Activated CD4-positive, alpha-beta T cell treated with anti-CD3 and anti-CD28 coated beads for 1 hour (primary cell): ENCODE measurements at places on chromosomes 5 and 9.

DNA sequence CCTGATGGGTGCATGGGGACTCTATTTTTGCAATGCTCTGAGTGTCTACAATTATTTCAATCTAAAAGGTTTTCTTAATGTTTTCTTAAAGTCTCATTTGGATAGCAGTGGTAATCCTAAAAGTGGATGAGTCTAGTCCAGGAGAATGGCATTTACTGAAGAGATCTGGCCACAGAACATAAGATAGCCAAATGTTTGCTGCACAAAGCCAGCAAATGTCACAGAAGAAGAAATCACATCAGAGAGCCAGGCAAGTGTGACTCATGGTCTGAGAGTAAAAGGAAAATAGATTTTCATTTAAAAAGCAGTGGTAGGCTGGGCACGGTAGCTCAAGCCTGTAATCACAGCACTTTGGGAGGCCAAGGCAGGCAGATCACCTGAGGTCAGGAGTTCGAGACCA, 352.7 kb upstream of the GRAMD2B start:
- DNase-seq: no peak

DNA sequence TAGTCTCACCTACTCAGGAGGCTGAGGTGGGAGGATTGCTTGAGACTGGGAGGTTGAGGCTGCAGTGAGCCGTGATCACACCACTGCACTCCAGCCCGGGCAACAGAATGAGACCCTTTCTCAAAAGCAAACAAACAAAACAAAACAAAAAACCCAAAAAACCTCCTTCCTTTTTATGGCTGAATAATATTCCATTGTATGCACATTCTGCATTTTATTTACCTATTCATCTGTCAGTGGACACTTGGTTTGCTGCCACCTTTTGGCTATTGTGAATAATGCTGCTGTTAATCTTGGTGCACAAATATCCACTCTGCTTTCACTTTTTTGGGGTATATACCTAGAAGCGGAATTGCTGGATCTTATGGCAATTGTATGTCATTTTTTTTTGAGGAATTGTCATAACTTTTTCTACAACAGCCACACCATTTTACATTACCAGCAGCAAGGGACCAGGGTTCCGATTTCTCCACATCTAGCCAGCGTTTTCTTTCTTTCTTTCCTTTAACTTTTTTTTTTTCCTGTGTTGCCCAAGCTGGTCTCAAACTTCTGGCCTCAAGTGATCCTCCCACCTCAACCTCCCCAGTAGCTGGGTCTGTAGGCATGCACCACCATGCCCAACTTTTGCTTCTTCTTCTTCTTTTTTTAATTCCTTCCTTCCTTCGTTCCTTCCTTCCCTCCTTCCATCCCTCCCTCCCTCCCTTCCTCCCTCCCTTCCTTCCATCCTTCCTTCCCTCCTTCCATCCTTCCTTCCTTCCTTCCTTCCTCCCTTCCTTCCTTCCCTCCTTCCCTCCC, 30.6 kb downstream of the NKX2-5 start:
- DNase-seq: no peak

DNA sequence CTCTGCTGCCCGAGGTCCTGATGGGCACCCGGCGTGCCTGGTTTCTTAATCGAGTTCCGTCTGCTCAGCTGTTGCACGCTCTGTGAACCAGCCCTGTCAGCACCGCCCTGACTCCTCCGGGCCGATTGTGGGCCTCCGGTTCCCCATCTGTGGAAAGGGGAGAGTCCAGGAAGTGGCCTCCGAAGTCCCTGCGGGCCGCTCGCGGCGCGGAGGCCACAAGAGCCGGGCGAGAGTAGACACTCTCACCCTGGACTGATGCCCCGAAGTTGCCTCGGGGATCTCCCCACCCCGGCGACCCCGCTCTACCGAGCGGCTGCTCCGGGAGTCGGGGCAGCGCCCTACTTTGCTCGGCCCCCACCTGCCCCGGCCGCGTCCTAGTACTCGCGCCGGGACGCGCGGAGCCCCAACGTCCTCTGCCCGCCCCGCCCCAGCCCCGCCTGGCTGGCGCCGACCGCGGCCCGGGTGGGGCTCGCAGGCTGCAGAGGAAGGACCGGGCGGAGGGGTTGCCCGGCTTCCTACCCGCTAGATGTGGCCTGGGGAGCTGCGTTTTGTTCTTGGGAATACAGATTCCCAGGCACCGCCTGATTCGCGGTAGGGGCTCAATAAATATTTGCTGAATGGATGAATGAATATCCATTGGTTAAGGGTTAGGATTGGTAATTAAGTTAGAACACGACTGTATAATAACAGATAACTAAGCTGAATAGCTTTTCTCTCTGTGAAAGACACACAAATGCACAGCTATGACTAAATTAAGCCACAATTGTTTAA, 935 bp upstream of the ZNF367 start:
- DNase-seq: peak; percentile 15

DNA sequence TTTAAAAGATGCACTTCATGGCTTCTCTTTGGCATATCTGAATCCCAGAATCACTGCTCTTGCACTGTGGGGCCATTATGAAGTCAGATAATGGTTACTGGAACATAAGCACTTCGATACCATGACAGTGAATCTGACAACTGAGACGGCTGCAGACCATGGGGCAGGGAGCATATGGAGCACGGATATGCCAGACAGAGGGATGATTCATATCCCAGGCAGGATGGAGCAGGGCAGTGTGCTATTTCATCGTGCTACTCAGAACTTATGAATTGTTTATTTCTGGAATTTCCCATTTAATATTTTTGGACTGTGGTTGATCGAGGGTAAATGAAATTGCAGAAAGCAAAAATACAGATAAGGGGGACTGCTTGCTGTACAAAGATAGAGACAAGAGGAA, 145.0 kb downstream of the EGFLAM start:
- DNase-seq: no peak

DNA sequence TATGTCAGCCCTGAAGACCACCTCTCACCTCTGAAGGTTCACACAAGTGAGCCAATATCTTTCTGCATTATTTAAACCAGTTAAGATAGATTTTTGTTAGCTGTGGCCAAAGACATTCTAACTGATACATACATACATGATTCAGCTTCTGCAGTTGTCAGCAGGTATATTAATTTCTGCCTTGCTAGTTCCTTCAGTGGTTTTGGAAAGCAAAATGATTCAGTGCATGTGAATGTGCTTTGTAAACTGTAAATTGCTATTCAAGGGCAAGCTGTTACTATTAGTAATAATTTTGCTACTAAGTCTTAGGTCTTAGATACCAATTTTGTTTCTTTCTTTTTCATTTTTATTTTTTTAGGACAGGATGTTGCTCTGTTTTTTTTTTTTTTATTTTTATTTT, 89.2 kb upstream of the ERBIN start:
- no peak for DNase-seq

GRCh38 chr5:140391312-140391711, 10.3 kb upstream of the ANKHD1 start:
- DNase-seq: no peak

GRCh38 chr5:80142996-80143395, 107.8 kb downstream of the THBS4 start:
- no peak for DNase-seq

GRCh38 chr5:151033217-151033934, 13.0 kb downstream of the GPX3 start:
- no peak for DNase-seq

DNA sequence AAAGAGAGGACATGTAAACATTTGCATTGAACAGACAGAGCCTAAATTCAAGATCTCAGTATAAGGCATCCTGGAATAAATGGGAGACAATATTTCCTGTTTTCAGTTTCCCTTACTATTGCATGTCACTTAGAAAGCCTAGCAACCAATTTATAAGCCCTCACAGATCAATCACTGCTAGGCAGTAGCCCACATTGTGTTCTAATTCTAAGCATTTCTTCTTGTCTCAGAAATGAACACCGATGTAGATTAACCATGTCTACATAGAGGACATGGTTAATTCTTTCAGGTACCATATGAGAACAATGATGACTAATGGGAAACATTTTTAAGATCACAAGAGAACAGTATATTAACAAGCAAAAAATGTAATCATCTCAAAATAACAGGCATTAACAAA, 79.6 kb upstream of the HMHB1 start:
- no peak for DNase-seq

DNA sequence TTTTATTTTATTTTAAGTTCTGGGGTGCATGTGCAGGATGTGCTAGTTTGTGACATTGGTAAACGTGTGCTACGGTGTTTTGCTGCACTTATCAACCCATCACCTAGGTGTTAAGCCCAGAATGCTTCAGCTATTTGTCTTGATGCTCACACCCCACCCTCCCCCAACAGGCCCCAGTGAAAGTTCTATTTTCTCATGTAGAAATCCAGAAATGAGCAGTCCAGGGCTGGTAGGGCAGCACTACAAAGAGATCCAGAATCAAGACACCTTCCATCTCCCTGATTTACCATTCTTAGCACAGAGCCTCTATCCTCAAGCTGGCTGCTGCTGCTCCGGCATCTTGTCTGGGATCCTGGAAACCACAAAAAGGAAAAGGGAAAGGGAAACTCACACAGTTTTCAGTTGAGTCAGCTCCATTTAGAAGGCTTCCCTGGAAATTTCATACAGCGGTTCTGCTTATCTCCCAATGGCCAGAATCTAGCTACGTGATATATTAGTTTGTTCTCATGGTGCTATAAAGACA, 85.4 kb upstream of the SMARCA2 start:
- no peak for DNase-seq

DNA sequence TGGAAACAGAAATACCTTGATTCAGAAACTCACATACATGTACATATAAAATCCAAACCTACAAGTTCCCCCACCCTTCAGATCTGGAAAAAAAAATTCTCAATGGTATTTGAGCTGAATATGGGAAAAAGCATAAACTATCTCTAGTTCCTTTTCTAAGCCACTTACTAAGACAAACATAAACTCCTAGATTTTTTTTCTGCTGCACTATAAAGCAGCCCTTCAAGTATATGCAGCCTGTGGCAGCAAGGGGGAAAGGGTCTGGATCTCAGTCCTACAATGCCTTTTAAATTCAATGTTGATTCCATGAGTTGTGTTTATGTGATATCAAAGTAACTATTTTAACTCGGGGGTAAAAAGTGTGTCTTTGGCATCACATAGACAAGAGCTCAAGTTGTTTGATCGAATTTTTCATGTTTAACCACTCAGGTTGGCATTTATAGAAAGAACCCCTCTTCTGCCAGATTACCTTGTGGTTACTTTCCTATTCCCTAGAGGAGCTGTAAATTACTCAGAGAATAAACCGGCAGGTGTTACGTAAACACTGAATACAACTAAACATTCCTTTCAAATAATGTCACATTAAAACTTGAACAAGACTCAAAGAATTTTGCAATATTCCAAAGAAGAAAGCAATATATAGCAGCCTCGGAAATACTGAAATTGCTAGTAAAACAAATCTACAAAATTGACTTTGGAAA, 91.8 kb upstream of the FER start:
- no peak for DNase-seq

DNA sequence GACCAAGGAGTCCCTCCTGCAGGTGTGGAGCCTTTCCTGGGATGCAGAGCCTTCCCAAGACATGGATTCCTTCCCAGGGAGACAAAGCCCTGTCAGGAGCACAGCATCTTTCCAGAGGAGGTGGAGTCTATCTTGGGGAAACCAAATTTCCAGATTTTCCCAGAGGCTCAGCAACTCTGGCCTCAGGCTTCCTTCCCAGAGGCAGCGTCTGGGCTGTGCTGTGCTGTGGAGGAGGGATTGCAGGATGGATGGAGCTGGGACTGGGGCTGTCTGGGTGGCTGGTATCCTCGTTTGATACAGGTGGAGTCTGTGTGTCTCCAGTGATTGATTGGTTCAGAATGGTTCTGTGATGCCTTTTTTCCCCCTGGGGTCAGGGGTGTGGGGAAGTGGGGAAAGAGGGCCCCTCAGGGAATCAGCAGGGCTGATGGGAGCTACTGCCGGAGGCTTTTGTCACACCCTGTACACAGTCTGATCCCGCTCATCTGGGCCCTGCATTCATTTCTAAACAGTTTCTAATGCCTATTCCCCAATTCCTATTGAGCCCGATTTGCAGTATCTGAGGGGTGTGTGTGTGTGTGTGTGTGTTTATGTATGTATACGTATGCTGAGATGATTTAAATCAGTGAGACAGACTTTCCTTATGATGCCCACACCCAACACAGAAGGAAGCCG, 16.0 kb downstream of the OR13J1 start:
- DNase-seq: no peak

GRCh38 chr9:117887383-117887782, 183.2 kb downstream of the TLR4 start:
- DNase-seq: no peak

- DNase-seq: no peak
Observed at GRCh38 chr5:21831145-21831787, 1021.9 kb downstream of the CDH12 start.

GRCh38 chr9:27599102-27599869, 26.0 kb upstream of the C9orf72 start:
- DNase-seq: no peak

GRCh38 chr9:134433101-134433500, 106.8 kb downstream of the RXRA start:
- DNase-seq: no peak

GRCh38 chr5:149644629-149645028, 63.3 kb downstream of the ARHGEF37 start:
- DNase-seq: no peak

DNA sequence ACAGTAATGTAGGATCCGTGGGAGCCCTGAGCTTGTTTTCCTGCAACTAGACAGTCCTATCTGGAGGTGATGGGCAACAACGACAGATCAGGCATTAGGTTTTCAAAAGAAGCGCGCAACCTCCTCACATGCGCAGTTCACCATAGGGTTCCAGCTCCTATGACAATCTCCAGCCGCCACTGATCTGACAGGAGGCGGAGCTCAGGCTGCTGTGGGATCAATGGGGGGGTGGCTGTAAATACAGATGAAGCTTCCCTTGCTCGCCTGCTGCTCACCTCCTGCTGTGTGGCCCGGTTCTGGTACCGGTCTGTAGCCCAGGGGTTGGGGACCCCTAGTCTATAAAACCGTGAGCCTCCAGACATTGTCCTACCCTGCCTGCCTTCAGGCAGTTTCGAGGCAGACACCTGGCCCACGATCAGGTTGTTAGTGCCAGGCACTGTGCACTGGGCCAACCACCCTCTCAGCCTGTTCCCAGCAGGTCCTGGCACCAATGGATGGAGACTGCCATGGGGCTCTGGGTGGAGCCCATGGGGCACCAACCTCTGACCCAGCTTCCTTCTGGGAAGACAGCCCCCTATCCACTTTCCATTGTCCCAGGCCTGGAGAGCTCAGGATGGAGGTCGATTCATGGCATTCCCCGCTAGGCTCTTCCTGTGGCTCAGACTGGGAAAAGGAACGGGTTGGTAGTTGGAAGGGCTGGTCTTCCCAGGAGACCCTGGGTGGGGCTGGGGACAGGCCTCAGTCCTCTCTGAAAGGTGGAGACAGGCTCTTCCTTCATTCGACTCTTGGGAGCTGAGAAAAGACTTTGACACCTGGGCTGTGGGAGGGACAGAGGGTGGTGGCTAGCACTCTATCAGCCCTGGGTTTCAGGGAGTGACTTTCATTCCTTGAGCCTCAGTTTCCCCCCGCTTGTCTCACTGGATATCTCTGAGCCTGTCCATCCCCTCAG, 1.7 kb downstream of the ENDOG start:
- DNase-seq: no peak

- no peak for DNase-seq
Observed at GRCh38 chr9:135818718-135819475, 88.4 kb downstream of the CAMSAP1 start.

GRCh38 chr5:173907686-173908371, 19.7 kb downstream of the CPEB4 start:
- DNase-seq: no peak
